ENCODE measurements at places on chromosomes 4 and X. TPM values are rescaled to one million over a fixed set of nuclear protein-coding genes. Genes with fewer than 3 reads are reported as not detected.

GRCh38 chr4:53559021-53559620 lies 32.2 kb downstream of the LNX1 start:
- no peaks in the 10 kb centered on the region for H3K36me3 ChIP-seq
- no peak for DNase-seq
- no peak overlapping the region for H3K4me3 ChIP-seq
- H3K27ac ChIP-seq = no peak overlapping the region
- H3K4me1 ChIP-seq = no peaks in the 10 kb centered on the region
- no peaks in the 10 kb centered on the region for H3K27me3 ChIP-seq

The ASB5 gene
- total RNA-seq = not detected

The GPC3 gene
- 0.39 TPM for total RNA-seq

DNA sequence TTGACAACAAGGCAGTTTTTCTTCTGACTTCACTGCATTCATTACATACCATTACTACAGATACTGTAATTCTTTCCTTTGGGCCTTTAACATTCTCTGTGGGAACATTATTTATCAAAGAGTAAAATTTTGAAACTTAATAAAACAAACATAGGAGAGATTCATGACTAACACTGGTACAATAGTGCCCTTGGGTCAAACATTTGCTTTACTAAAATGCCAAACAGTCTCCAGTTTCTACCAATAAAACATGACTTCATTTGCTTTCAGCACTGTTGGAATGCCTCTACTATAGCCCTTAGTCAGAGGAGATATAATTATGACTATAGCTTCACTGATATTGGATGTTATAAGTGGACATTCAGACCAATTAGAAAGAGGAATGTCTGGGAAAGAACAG lies 481.5 kb downstream of the PACRGL start:
- H3K36me3 ChIP-seq = no peaks in the 10 kb centered on the region
- H3K27ac ChIP-seq = no peak overlapping the region
- no peaks in the 10 kb centered on the region for H3K4me1 ChIP-seq
- no peak overlapping the region for H3K4me3 ChIP-seq

DNA sequence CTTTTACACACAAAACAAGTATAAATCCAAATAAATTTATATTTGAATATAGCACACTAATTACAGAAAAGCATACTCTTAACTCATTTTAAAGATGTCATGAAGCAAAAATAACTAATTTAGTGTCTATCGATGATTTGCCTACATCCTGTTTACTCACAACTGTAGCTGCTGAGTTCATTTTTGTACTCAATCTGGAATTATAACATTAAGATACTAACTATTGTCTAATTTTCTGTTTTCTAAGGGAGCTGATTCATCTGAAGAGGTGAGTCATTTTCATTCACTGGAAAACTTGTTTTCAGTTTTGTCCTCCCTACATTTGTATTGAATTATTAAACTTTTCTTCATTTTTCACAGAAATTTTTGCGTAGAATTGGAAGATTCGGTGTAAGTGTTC lies 3.7 kb downstream of the STATH start:
- H3K27ac ChIP-seq = no peak overlapping the region
- no peaks in the 10 kb centered on the region for H3K27me3 ChIP-seq
- DNase-seq = no peak

The PAGE4 gene
- not detected for total RNA-seq

The HMGB3 gene
- total RNA-seq = 40.7 TPM

The NR0B1 gene
- not detected for total RNA-seq

The LNX1 gene
- not detected for total RNA-seq

DNA sequence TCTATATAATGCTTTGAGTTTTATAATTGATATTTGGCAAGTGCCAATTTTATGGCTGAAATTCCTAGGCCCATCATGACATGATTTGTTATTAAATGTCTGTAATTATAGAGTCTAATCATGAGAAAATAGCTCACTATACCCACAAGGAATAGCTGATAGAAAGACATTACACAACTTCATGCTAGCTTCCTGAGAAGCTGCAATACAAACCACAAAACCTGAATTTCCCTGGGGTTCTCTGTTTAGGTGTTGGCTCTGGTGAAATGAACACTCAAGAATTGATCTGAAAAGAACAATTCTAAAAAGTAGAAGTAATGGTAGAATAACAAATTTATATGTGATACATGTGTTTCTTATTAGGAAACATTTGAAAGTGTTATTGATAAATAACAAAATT lies 169.6 kb downstream of the GASK1B start:
- H3K4me3 ChIP-seq = no peak overlapping the region
- no peaks in the 10 kb centered on the region for H3K27me3 ChIP-seq
- no peak overlapping the region for H3K27ac ChIP-seq
- no peaks in the 10 kb centered on the region for H3K36me3 ChIP-seq

DNA sequence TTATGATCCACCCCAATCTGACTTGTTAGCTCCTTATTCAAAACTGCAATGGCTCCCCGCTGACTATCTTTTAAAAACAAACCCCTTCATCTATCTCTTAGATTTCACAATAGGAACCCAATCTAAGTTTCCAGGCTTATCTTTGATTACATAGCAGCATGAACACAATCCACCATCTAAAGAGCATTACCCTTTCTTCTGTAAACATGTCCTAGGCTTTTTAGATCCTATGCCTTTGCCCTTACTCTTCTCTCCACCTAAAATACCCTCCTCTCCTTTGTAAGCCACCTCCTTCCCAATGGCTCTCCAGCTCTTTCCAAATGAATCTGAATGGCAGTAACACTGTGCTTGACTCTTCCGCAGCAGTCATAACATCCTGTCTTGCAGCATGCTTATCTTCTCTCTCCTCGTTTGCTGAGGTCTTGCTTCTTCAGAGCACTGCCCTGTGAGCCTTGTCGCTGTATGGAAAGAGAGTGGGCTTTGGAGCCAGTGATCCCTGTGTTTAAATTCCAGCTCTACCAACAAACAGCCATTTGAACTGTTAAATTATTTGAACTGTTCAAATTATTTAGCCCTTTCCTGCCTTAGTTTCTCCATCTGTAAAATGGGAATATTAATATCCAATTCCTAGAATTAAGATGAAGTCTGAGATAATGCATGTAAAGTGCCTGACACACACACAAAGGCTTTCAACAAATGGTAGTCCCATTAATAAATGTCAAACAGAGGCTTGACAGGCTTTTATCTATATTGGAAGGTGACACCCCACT lies 16.2 kb upstream of the TSPAN5 start:
- peaks cover 4% of the 10 kb centered on the region for H3K27me3 ChIP-seq
- H3K27ac ChIP-seq = no peak overlapping the region

GRCh38 chr4:188466001-188466400 lies 326.8 kb downstream of the TRIML1 start:
- H3K27ac ChIP-seq = no peak overlapping the region
- no peaks in the 10 kb centered on the region for H3K27me3 ChIP-seq
- no peaks in the 10 kb centered on the region for H3K4me1 ChIP-seq
- DNase-seq = no peak
- no peak overlapping the region for H3K4me3 ChIP-seq

DNA sequence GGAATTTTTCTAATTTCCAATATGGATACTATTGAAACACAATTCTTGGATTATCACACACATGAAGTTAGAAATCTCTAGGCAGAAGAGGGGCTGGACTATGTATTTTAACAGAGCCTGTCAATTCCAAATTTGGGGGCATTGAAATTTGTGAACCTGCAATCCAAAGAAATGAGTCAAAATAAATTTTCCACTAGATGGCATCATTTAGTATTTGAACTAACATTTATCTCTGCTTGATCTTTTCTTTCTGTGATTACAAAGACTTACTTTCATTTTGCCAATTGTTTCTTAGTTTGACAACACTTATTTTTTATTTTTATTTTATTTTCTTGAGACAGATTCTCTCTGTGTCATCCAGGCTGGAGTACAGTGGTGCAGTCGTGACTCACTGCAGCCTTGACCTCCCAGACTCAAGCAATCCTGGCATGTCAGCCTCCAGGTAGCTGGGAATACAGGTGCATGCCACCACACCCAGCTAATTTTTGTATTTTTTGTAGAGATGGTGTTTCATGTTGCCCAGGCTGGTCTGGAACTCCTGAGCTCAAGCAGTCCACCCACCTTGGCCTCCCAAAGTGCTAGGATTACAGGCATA lies 2.7 kb upstream of the PYURF start:
- H3K27me3 ChIP-seq = no peaks in the 10 kb centered on the region
- no peak overlapping the region for H3K27ac ChIP-seq
- peak; percentile 24 for DNase-seq
- H3K36me3 ChIP-seq = peaks cover 6% of the 10 kb centered on the region
- H3K4me1 ChIP-seq = peaks cover 39% of the 10 kb centered on the region
- no peak overlapping the region for H3K4me3 ChIP-seq

The DUSP9 gene
- 0.26 TPM for total RNA-seq

The XAGE1B gene
- total RNA-seq = not detected

- H3K4me1 ChIP-seq = no peaks in the 10 kb centered on the region
- H3K4me3 ChIP-seq = no peak overlapping the region
- no peaks in the 10 kb centered on the region for H3K36me3 ChIP-seq
- no peak overlapping the region for H3K27ac ChIP-seq
Observed at GRCh38 chr4:150212485-150212884, 134.2 kb downstream of the DCLK2 start.

- peaks cover 18% of the 10 kb centered on the region for H3K36me3 ChIP-seq
- no peak for DNase-seq
- H3K4me1 ChIP-seq = peaks cover 10% of the 10 kb centered on the region
- no peak overlapping the region for H3K4me3 ChIP-seq
Observed at GRCh38 chr4:102308032-102308799, 37.1 kb downstream of the SLC39A8 start.

The ZDHHC9 gene
- total RNA-seq = 9.0 TPM

GRCh38 chrX:1591863-1592469 lies 562 bp downstream of the AKAP17A start:
- no peaks in the 10 kb centered on the region for H3K27me3 ChIP-seq
- peak; percentile 24 for DNase-seq
- peaks cover 31% of the 10 kb centered on the region for H3K4me1 ChIP-seq
- H3K36me3 ChIP-seq = peaks cover 34% of the 10 kb centered on the region
- peak overlapping the region; percentile 89 for H3K27ac ChIP-seq

The PRSS12 gene
- total RNA-seq = not detected

DNA sequence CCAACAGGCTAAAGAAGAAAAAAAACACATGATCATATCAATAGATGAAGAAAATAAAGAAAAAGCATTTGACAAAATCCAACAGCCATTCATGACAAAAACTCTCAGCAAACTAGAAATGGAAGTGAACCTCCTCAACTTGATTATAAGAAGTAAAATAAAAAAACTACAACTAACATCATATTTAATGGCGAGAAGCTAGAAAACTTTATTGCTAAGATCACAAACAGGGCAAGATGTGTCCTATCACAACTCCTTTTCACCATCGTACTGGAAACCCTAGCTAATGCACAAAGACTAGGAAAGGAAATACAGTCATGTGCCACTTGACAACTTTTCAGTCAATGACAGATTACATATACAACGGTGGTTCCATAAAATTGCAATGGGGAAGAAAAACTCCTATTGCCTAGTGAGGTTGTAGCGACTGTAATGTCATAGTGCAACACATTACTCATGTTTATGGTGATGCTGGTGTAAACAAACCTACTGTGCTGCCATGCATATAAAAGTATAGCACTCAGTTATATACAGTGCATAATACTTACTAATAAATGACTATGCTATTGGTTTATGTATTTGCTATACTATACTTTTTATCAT lies 12.1 kb upstream of the MANBA start:
- no peak overlapping the region for H3K27ac ChIP-seq
- no peaks in the 10 kb centered on the region for H3K36me3 ChIP-seq
- no peak overlapping the region for H3K4me3 ChIP-seq
- DNase-seq = no peak

The XAGE2 gene
- not detected for total RNA-seq

DNA sequence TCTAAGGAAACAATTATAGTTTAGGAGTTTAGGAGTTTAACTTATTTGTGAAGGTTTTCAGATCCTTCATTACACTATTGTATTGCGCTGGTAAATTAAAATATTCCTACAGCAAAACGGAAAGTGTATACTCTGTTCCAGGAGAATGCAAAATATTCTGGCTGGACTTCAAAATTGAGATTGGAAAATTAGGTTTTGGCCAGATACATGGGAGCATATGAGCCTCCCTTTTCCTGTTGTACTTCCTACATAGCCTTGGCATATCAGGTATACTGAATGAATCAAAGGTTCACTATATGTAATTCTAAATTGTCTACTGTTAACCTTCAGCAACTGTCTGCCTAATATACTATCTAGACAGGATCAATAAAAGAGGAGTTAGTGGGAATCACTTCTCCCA lies 25.2 kb upstream of the GRIA2 start:
- no peaks in the 10 kb centered on the region for H3K4me1 ChIP-seq
- no peaks in the 10 kb centered on the region for H3K27me3 ChIP-seq
- no peaks in the 10 kb centered on the region for H3K36me3 ChIP-seq
- H3K27ac ChIP-seq = no peak overlapping the region
- H3K4me3 ChIP-seq = no peak overlapping the region

- H3K27ac ChIP-seq = no peak overlapping the region
- DNase-seq = no peak
- H3K27me3 ChIP-seq = peaks cover 4% of the 10 kb centered on the region
- H3K4me3 ChIP-seq = no peak overlapping the region
- H3K4me1 ChIP-seq = no peaks in the 10 kb centered on the region
Observed at GRCh38 chrX:25143596-25143995, 127.8 kb upstream of the ARX start.

DNA sequence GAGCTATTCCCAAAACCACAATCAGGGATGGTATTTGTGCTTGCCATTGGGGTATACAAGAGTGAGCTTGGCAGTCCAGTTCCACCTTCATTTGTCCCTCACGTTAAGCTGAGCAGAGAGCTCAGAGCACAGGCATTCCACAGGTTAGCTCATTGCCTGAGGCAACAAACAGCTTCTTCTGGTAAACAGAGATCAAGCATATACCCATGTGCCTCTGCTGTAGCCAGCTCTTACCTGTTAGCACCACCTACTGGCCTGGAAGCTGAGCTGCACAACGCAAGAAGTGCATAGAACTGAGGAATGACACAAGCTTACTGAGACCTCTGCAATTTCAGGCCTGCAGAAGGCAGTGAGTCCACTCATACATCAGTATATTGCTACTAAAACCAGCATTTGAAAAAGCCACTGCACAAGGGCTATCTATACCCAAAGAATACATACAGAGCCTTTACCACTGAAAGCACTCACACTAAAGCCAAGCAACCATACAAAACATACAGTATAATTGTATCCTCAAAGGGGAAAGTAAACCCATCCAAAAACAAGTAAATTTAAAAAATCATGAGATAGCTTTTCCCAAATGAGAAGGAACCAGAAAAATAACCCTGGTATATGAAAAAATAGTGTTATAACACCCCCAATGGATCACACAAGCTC lies 258.3 kb upstream of the GABRA2 start:
- no peak for DNase-seq
- H3K4me1 ChIP-seq = no peaks in the 10 kb centered on the region
- H3K27me3 ChIP-seq = no peaks in the 10 kb centered on the region
- H3K27ac ChIP-seq = no peak overlapping the region

All from activated CD4-positive, alpha-beta memory T cell treated with anti-CD3 and anti-CD28 coated beads for 36 hours (primary cell).